NCI-H226 (cell line): ENCODE measurements at places on chromosomes 2 and 18.

DNA sequence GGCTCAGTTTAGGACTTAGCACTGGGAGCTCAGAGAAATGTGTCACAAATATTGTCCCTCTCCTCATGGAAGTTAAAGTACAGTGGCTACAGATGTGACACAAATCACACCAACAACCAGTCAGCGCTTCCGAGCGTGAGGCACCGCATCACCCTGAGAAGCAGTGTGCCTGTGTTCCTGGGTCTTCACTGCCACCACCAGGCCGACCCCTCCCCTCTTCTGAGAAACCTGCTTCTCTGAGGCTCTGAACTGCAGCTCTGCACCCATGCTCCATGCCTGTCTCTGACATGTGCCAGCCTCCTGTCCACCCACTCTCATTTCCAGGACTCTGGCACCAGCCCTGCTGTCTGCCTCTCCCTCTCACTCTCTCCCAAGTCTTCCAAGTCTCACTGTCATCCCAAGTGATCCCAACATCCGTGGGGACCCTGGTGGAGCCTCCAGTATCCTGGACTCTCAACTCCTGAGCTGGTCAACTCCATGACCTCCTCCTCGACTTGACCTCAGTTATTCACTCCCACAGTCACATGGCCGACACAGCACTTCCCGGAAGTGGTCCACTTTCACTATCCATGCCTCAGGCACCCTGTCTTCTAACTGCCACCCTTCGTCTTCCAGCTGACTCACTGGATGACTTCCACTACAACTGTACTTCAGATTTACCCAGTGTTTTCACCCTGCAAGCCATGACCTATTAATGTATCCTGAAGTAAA lies 73.5 kb downstream of the FBXO15 start:
- DNase-seq: no peak

GRCh38 chr2:127559454-127559853 lies 24.0 kb downstream of the MYO7B start:
- DNase-seq: no peak

GRCh38 chr2:16126517-16127275 lies 186.3 kb downstream of the MYCN start:
- DNase-seq: peak; percentile 37

DNA sequence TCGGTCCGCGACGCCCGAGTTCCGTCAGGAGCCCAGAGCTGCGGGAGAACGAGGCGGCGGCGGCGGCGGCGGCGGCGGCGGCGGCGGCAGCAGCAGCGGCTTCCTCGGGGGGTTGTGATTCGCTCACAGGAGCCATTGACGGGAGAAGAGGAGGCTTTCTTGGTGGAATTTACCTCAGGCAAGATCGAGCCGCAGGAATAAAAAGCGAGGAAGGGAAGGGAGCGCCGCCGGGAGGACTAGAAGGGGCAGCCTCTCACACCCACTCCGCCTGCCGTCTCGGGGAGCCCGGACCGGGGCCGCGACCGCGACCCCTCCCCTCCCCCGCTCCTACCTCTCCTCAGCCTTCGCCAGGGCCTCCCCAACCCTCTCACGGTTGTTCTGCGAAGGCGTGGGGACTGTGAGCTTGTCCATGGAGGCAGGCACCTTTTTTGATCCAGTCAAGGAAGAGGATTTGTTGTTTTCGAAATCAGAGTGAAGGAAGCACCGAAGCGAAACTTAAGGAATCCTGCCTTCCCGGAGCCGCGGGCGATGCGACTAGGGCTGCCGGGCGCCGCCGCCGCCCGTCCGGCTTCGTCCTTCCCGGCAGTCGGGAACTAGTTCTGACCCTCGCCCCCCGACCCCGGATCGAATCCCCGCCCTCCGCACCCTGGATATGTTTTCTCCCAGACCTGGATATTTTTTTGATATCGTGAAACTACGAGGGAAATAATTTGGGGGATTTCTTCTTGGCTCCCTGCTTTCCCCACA lies 506 bp downstream of the BMPR2 start:
- DNase-seq: peak; percentile 4

DNA sequence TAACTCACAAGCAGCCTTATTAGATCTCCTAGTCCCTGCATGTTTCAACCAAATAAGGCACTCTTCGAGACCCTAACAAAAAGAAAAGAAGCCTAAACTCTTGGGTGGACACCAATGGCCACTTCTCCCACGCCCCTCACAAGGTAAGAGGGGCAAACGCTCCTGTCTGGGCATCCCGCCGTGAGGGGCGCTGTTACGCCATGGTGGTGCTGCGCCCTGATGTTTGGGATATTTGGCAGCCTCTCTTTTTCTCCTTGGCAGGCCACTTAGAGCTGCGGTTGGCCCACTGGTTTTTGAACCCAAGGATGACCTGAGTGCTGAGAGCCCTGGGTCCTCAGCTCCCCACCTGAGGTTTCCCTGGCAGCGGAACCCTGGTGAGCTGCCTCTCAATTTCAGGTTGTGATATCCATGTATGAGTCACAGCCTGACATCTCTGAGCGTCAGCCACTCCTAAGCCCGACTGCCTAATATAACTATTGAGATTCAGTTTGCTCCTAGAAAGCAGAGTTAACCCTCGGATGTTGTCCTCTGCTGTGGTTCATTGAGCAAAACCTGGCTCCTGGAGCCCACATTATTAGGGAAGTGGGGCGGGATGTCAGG lies 103.3 kb downstream of the COL6A3 start:
- DNase-seq: no peak

DNA sequence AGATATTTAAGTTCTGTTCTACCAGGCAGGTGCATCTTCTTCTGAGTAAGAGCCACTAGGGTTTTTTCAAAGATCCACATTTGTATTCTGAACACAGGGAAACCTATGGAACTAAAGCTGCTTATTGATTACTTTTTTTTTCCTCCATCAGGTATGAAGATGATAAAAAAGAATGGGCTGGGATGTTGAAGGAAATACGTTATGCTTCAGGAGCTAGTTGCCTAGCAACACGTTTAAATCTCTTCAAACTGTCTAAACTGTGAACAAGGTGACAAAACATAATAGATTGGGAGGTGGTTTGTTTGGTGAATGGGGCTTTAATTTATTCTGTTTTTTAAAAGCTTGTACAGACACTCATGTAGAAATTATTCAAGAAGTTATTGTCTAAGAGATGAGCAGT lies 15.9 kb downstream of the KLHL41 start:
- no peak for DNase-seq

GRCh38 chr2:236706288-236706687 lies 136.7 kb downstream of the ACKR3 start:
- no peak for DNase-seq

DNA sequence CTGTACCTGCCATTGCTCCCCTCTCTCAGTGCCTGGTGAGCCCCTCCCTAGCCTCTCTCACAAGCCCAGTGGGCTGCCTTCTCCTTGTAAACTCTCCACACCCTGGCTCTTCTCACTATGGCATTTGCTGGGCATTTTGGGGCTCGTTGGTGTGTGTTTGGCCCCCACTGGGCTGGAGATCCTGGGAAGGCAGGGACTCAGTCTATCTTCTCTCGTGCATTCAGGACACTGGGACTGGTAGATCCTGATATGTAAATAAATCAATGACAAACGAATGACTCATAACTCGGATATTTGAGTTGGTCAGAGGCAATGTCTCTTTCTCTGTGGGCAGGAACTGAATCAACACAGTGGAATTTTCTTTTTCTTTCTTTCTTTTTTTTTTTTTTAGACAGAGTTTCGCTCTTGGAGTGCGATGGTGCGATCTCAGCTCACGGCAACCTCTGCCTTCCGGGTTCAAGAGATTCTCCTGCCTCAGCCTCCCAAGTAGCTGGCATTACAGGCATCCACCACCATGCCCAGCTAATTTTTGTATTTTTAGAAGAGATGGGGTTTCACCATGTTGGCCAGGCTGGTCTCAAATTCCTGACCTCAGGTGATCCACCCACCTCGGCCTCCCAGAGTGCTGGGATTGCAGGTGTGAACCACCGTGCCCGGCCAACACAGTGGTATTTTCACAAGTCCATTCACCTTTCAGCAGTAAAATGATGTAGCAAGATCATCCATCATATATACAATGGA lies 144.6 kb upstream of the SPRED2 start:
- peak; percentile 91 for DNase-seq

GRCh38 chr2:161418275-161418714 lies 2.2 kb downstream of the TBR1 start:
- no peak for DNase-seq

DNA sequence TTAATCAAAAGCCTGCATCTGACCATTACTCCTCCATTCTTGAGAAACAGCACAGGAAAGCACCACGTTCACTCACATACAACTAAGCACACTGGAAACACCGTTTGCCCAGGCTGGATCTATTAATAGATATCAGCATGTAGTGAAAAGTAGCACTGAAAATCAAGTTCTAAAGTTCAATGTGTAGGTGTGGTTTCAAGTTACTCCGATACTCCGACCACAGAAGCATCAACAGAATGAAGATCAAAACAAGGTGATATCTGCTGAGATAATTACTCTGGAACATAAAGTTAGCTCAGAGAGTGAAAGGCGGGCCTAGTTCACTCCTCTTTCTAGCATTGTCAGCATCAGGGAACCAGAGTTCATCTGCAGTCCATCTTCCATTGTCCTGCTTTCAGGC lies 1367.4 kb upstream of the ACVR2A start:
- no peak for DNase-seq

DNA sequence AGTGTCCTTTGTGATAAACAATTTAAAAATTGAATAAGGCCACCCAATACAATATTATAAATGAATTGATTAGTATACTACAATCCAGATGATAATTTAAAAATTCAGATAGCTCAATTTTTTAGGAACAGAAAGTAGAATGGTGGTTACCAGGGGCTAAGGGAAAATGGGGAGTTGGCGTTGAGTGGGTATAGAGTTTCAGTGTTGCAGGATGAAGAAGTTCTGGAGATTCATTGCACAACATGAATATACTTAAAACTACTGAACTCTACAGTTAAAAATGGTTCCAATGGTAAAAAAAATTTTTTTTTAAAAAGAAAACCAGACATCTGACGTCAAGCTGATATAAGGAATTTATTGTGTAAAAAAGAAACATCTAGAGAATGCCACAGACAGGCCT lies 20.9 kb downstream of the SLC39A6 start:
- no peak for DNase-seq

GRCh38 chr2:101007415-101008345 lies 5.6 kb downstream of the RPL31 start:
- DNase-seq: no peak

GRCh38 chr2:84946204-84947009 lies 24.6 kb upstream of the KCMF1 start:
- peak; percentile 90 for DNase-seq

- no peak for DNase-seq
Measured at GRCh38 chr2:229896857-229897256, 25.0 kb downstream of the TRIP12 start.

- no peak for DNase-seq
Measured at GRCh38 chr2:197181491-197181890, 129.1 kb downstream of the ANKRD44 start.

DNA sequence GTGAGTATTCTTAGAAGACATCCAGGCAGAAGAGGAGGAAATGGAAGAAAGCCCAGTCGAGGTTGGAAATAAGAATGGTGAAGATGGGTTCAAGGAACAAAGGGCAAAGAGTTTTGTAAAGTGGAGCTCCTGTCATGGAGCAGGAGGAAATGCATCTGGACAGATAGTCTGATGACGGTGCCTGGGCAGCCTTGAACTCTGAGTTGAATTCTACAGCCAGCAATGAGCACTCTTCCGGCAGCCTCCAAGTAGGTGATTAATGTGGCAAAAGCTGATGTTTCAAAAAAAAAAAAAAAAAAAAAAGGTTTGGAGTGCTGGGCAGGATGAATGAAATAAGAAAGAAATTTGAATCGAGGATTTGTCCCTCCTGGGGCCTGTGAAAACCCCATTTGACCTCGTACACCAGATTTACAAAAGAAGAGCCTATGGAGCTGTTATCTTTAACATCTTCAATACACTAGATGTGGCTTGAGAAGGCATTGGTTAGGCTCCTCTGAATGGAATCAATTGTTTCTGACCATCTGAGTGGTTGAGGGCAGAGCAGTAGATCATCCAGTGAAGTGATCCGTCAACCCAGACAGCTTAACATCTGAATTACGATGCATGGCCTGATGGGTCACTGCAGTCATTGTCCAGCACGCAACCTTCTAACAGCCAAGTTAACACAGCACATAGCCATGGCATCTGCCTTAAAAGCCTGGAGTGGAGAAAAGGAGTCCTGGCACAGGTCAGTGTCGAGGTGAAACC lies 449.7 kb downstream of the TXNL1 start:
- no peak for DNase-seq

DNA sequence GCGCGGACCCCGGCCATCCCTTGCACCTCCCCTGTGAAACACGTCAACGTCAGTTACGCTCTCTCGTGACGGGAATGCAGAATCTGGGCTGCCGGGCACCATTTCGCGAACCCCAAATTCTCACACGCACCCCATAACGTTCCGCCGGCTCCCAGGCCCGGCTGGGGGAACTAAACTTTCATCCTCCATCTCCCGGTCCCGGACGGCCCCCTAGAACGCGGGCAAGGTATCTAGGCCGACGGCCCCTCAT lies 544 bp downstream of the DNAJC27 start:
- peak; percentile 7 for DNase-seq

GRCh38 chr2:234181121-234181520 lies 130.6 kb downstream of the SPP2 start:
- no peak for DNase-seq

DNA sequence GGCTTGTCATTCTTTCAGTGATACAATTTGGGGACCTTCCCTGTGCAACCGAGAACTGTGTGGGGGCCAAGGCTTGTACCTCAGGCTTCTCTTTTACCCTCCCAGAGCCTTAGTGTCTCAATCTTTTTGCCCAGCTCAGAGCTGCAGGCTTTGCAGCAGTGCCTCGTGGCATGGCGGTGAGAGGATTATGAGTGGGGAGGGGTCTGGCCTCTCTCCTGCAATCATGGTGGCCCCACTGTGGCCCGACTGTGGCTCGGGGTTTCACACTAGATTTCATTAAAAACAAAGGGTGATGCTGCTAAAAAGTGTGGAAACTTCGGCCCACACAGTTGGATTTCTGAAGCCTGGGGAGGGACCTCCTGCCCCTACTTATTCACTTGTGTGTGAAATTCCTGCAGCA lies 75.5 kb downstream of the CAPN13 start:
- no peak for DNase-seq

GRCh38 chr2:42796427-42797248 lies 4.3 kb upstream of the HAAO start:
- no peak for DNase-seq

GRCh38 chr2:30711646-30712085 lies 95.6 kb downstream of the CAPN13 start:
- peak; percentile 57 for DNase-seq

DNA sequence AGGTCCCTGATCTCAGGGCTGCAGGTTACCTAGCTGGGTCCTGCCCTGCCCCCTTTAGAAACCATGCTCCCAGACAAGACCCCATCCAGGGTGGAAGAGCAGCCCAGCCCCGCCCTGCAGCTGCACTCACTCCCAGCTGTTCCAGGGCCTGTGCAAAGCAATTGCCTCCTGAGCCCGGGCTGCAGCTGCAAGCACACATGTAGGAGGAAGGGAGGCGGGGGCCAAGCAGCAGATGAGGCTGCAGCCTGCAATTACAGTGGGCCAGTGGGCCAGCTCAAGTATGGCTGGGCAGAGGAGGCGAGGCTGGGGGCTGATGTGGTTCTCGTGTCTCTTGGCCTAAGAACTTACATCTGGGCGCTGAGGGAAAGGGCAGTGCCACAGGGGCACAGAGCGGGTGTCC lies 65.4 kb upstream of the TUBA3E start:
- no peak for DNase-seq
